Activated T-cell treated with anti-CD3 and anti-CD28 coated beads, Interleukin-2, amount 50 U/mL, for 72 hours (primary cell): ENCODE measurements at places on chromosomes 13 and 19.

DNA sequence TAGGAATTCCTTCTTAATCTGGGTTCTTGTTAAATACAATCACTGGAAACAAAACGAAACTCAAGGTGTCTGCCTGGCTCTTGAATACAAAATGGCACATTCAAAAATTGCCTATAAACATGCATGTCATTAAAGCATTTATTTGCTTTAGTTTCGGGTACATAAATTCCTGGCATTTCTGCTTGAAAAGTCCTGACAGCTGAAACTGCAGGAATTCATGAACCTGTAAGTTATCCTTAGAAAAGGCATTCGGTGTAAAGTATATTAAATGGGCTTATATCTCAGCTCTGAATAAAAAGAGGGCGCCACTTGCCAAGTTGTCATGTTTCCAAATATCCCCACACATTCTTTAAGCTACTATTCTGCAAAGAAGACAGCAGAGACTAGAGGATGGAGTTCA is 32.9 kb downstream of the RXFP2 start:
- no peak for DNase-seq

DNA sequence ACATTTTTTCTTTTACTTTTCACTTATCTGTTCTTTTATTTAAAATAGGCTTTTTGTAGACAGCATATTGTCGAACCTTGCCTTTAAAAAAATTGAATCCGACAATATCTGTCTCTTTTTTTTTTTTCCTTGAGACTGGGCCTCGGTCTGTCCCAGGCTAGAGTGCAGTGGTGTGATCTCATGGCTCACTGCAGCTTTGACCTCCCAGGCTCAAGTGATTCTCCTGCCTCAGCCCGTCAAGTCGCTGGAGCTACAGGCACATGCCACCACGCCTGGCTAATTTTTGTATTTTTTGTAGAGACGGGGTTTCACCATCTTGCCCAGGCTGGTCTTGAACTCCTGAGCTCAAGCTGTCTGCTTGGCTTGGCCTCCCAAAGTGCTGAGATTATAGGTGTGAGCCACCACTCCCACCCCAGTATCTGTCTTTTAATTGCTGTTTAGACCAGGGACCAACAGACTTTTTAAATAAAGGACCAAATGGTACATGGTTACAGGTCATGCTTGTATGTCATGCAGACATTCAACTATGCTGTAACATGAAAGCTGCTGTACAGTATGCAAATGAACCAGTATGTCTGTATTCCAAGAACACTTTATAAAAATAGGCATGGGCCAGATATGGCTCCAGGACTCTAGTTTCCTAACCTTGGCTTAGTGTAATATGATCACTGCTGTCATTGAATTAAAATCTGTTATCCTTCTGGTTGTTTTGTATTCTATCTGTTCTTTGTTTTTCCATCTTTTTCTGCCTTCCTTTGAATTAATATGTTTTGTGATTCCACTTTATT is 80.3 kb downstream of the GJA3 start:
- DNase-seq: no peak

- DNase-seq: no peak
Observed at GRCh38 chr13:27641711-27642502, 20.2 kb downstream of the POLR1D start.

GRCh38 chr19:39223703-39224279 is 19.7 kb upstream of the SYCN start:
- DNase-seq: no peak

- no peak for DNase-seq
Observed at GRCh38 chr13:55653497-55653896, 1487.2 kb upstream of the PRR20A start.

DNA sequence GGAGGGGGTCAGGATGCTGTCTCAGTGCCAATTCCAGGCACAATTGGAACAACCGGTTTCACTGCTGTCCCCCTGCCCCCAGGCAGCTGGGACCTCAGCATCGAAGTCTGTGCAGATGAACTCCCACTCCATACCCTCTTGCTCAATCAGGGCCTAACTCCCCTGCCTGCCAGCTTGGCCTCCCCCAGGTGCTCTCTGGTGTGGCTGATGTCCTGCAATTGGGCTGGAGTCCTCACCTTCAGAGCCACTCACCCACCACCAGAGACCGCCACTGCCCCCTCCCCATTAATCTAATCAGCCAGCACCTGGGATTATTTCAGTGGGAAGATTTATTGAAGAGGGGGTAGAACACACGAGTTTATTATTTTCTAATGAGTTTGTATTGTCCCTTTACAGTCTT is 118.8 kb downstream of the MIPEP start:
- no peak for DNase-seq

- DNase-seq: peak; percentile 20
Observed at GRCh38 chr19:8526345-8527091, 12.6 kb upstream of the ZNF414 start.
